ENCODE measurements at places on chromosomes 5 and 9. TPM values are rescaled to one million over a fixed set of nuclear protein-coding genes. Genes with fewer than 3 reads are reported as not detected.

- DNase-seq = no peak
These were observed 193.4 kb upstream of the GAS1 start for GRCh38 chr9:87140605-87141109.

GRCh38 chr9:89437772-89438171, 60.1 kb downstream of the SEMA4D start:
- no peak for DNase-seq

GRCh38 chr5:13632676-13633075, 311.8 kb downstream of the DNAH5 start:
- DNase-seq = no peak

- DNase-seq = no peak
These were observed 39.6 kb upstream of the SAP30L start for GRCh38 chr5:154406231-154406630.

The RFK gene
- 9.8 TPM for total RNA-seq
